ENCODE measurements at places on chromosomes 2 and 18.
A peak's percentile ranks its signal among the peaks of the same experiment; 100 is the strongest.

- H3K27ac ChIP-seq = peak overlapping the region; percentile 89
- H3K27me3 ChIP-seq = no peaks in the 10 kb centered on the region
- no peak for DNase-seq
- no peaks in the 10 kb centered on the region for H3K36me3 ChIP-seq
These were observed 148.8 kb downstream of the SMAD7 start for GRCh38 chr18:48801728-48802542.

GRCh38 chr2:188607501-188607900 is 315.8 kb downstream of the GULP1 start:
- H3K27me3 ChIP-seq = no peaks in the 10 kb centered on the region
- no peaks in the 10 kb centered on the region for H3K4me1 ChIP-seq
- H3K4me3 ChIP-seq = no peak overlapping the region
- no peaks in the 10 kb centered on the region for H3K36me3 ChIP-seq

DNA sequence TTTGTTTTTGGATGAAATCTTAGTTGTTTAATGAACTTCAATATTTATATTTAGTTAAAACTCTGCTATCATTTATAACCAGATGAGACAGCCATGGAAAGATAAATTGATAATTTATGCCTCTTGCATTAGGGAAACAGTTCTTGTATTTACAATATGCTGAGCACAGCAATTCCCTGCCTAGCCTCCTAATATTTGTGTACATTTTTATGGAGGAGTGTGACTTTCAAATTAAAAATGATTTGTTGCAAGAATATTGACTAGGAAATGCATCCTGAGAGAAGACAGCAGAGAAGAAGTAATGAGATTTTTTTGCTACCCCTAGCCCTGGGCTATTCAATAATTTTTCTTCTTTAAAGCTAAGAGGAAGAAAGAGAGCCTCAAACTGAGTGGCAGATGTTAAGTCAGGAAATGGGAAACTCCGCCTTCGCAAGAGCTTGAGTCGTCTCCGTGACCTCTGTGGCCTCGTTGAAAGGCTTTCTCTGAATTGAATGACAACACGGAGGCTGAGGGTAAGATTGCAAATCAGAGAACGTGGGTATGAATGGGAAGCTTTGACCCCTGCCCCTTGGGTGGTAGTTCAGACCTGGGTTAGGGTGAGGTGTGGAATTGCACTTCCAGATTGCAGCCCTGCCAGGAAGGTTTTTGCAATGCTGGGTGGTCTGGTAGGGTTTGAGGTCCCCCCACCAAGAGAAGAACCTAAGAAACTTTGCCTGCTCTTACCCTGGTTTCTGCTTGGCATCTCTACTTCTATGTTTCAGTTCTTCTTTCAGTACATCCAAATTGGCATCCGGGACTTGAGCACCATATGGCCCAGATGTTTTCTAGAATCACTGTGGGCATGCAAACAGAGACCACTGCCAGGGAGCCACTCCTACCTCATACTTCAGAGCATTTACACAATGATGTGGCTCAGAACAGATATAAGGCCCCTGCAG is 210.3 kb upstream of the RBMS1 start:
- no peak overlapping the region for H3K27ac ChIP-seq
- peaks cover 4% of the 10 kb centered on the region for H3K4me1 ChIP-seq
- no peak overlapping the region for H3K4me3 ChIP-seq

DNA sequence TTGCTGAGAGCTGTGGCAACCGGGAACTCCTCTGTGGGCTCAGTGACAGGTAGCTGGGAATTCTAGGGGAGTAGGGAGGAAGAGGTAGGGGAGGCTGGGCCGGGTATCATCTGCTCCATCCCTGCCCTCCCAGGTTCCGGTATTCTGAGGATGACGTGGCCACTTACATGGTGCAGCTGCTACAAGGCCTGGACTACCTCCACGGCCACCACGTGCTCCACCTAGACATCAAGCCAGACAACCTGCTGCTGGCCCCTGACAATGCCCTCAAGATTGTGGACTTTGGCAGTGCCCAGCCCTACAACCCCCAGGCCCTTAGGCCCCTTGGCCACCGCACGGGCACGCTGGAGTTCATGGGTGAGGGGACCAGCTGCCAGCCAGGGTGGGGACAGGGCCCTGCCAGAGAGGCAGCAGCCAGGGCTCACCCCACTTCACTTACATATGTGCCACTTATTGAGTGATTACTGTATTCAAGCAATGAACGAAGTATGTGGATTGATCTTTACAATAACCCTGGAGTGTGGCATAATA is 8.0 kb upstream of the GMPPA start:
- no peaks in the 10 kb centered on the region for H3K36me3 ChIP-seq
- no peak overlapping the region for H3K4me3 ChIP-seq
- no peaks in the 10 kb centered on the region for H3K4me1 ChIP-seq
- DNase-seq = no peak
- H3K27ac ChIP-seq = no peak overlapping the region

GRCh38 chr18:72672364-72673184 is 128.4 kb upstream of the CBLN2 start:
- peak; percentile 78 for DNase-seq
- H3K27me3 ChIP-seq = no peaks in the 10 kb centered on the region
- H3K4me3 ChIP-seq = no peak overlapping the region
- no peaks in the 10 kb centered on the region for H3K36me3 ChIP-seq
- H3K27ac ChIP-seq = no peak overlapping the region
- H3K4me1 ChIP-seq = no peaks in the 10 kb centered on the region

- DNase-seq = no peak
- no peak overlapping the region for H3K27ac ChIP-seq
- no peaks in the 10 kb centered on the region for H3K27me3 ChIP-seq
- H3K4me3 ChIP-seq = no peak overlapping the region
- peaks cover 4% of the 10 kb centered on the region for H3K36me3 ChIP-seq
These were observed 34.4 kb downstream of the PLEKHA3 start for GRCh38 chr2:178514664-178515063.

- no peaks in the 10 kb centered on the region for H3K4me1 ChIP-seq
- DNase-seq = no peak
- H3K4me3 ChIP-seq = no peak overlapping the region
These were observed 226.7 kb downstream of the GULP1 start for GRCh38 chr2:188518381-188518780.

- H3K4me1 ChIP-seq = peaks cover 4% of the 10 kb centered on the region
- H3K27me3 ChIP-seq = no peaks in the 10 kb centered on the region
- H3K4me3 ChIP-seq = no peak overlapping the region
- H3K36me3 ChIP-seq = no peaks in the 10 kb centered on the region
- DNase-seq = no peak
These were observed 29.9 kb downstream of the KLHL29 start for GRCh38 chr2:23414871-23415270.

GRCh38 chr2:121647396-121647795 is 1.9 kb downstream of the CLASP1 start:
- H3K27me3 ChIP-seq = no peaks in the 10 kb centered on the region
- H3K36me3 ChIP-seq = no peaks in the 10 kb centered on the region
- no peak for DNase-seq
- peak overlapping the region; percentile 85 for H3K4me3 ChIP-seq

- H3K36me3 ChIP-seq = no peaks in the 10 kb centered on the region
- no peak for DNase-seq
These were observed 8.9 kb downstream of the ZNF512 start for GRCh38 chr2:27591745-27592144.

GRCh38 chr2:215052404-215052803 is 86.0 kb downstream of the ABCA12 start:
- no peaks in the 10 kb centered on the region for H3K36me3 ChIP-seq
- no peak overlapping the region for H3K27ac ChIP-seq
- H3K4me1 ChIP-seq = no peaks in the 10 kb centered on the region

GRCh38 chr2:172434821-172435605 is 7.6 kb downstream of the ITGA6 start:
- no peak overlapping the region for H3K27ac ChIP-seq
- peaks cover 35% of the 10 kb centered on the region for H3K4me1 ChIP-seq
- no peaks in the 10 kb centered on the region for H3K36me3 ChIP-seq
- H3K27me3 ChIP-seq = no peaks in the 10 kb centered on the region
- H3K4me3 ChIP-seq = no peak overlapping the region
- DNase-seq = no peak

DNA sequence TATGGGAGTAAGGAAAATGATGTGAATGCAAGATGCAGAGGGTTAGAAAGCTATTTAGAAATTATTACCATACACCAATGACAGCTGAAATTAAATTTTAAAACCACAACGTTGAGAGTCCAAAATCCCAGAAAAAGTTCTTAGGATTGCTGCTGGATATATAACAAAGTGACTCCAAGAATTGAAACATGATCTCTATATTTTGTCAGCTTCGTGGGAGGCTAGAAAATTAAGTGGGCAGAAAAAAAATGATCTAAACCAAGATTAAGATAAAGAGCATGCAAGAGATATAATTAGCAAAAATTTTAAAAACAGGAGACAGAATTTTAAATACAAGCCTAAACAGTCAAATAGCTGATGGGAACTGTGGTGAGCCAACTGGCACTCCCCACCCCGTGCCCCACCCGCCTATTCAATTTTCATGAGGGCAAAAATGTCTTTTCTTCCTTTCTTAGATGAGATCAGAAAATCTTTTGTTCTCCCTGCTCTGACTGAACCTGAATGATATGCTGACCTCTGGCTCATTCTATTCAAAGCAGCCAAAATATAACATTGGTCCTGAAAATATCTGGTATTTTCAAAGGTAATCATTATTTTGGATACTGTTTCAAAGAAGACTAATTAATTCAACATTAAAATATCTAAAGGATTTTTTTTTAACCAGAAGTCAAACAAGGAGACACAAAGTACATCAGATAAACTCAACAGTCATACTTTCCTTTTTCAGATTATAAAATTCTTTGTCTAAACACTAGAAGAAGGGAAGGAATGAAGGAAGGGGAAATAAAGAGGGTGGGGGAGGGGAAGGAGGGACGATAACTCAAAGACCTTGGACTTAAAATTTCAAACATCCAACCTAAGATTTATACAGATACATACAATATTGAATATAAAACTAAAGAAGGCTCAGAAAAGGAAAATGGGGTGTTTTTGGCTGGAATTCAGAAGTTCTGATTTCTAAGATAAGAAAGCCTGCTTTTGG is 12.2 kb downstream of the KANSL3 start:
- H3K27me3 ChIP-seq = no peaks in the 10 kb centered on the region
- H3K4me3 ChIP-seq = no peak overlapping the region
- DNase-seq = no peak
- no peaks in the 10 kb centered on the region for H3K4me1 ChIP-seq
- H3K27ac ChIP-seq = no peak overlapping the region

GRCh38 chr2:177828557-177828956 is 244.0 kb downstream of the PDE11A start:
- no peak overlapping the region for H3K27ac ChIP-seq
- H3K4me3 ChIP-seq = no peak overlapping the region
- no peak for DNase-seq
- no peaks in the 10 kb centered on the region for H3K4me1 ChIP-seq
- H3K27me3 ChIP-seq = no peaks in the 10 kb centered on the region
- no peaks in the 10 kb centered on the region for H3K36me3 ChIP-seq

DNA sequence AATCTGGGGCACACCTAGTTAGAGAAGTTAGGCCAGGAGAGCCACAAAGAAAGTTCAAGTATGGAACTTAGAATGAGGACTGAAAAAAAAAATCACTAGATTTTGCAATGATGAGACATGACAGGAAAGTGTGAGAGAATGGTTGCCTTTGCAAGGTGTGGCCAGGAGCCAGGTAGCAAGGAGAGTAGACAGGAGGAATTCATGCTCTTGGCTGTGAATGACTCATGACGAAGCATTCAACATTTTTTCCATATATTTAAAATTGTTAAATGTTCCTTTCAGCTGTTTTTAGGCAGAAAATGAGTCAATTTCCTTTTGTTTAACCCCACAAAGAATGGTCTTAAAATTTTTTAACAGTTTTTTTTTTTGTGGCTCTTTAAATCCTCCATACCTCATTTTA is 636.9 kb downstream of the PLCL1 start:
- H3K4me3 ChIP-seq = no peak overlapping the region
- no peaks in the 10 kb centered on the region for H3K27me3 ChIP-seq
- no peak overlapping the region for H3K27ac ChIP-seq
- H3K4me1 ChIP-seq = no peaks in the 10 kb centered on the region
- DNase-seq = no peak

- H3K4me3 ChIP-seq = no peak overlapping the region
- H3K36me3 ChIP-seq = no peaks in the 10 kb centered on the region
- peaks cover 3% of the 10 kb centered on the region for H3K4me1 ChIP-seq
- DNase-seq = no peak
- no peaks in the 10 kb centered on the region for H3K27me3 ChIP-seq
These were observed 52.2 kb upstream of the BCL2L11 start for GRCh38 chr2:111068435-111069058.

DNA sequence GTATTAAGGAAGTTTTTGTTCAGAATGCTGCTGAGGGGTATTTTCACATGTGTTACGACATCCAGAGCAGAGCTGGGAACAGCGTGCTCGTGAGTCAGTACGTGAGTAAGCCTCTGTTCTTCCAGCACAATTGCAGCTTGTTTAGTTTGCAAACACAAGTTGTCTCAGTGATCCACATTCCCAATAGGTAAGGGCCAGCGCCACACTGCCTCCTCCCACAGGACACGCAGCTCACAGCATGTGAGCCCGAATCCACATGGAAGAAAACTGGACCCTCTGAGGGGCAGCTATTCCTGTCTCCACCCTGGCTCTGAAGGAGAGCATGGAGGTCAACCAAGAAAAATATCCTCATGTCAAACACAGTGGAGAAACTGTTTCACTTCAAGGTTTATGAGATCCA is 173.9 kb upstream of the PID1 start:
- H3K4me3 ChIP-seq = no peak overlapping the region
- H3K27me3 ChIP-seq = no peaks in the 10 kb centered on the region
- H3K36me3 ChIP-seq = no peaks in the 10 kb centered on the region
- peak overlapping the region; percentile 59 for H3K27ac ChIP-seq
- H3K4me1 ChIP-seq = no peaks in the 10 kb centered on the region
- peak; percentile 51 for DNase-seq

- no peaks in the 10 kb centered on the region for H3K36me3 ChIP-seq
- DNase-seq = no peak
- no peaks in the 10 kb centered on the region for H3K4me1 ChIP-seq
- peaks cover 6% of the 10 kb centered on the region for H3K27me3 ChIP-seq
- no peak overlapping the region for H3K4me3 ChIP-seq
These were observed 7.6 kb upstream of the KCTD1 start for GRCh38 chr18:26555804-26556553.

GRCh38 chr2:158546412-158547144 is 89.8 kb downstream of the PKP4 start:
- H3K27me3 ChIP-seq = no peaks in the 10 kb centered on the region
- no peaks in the 10 kb centered on the region for H3K4me1 ChIP-seq
- H3K4me3 ChIP-seq = no peak overlapping the region
- no peak for DNase-seq
- H3K36me3 ChIP-seq = peaks cover 4% of the 10 kb centered on the region
